ENCODE measurements at places on chromosomes 5 and 9.

DNA sequence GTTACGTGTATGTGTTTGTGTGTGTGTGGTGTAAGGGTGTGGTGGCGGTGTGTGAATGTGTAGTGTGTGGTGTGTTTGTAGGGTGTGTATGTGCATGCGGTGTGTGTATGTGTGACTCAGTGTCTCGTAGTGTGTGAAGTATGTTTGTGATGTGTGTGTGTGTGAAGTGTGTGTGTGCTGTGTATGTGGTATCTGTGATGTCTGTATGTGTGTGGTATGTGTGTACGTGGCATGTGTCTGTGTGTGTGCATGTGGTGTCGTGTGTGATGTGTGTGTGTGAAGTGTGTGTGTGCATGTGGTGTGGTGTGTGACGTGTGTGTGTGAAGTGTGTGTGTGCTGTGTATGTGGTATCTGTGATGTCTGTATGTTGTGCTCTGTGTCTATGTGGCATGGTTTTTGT is 339.4 kb downstream of the MTRR start:
- no peak for DNase-seq

- DNase-seq = no peak
These were observed 27.7 kb downstream of the PRDM6 start for GRCh38 chr5:123116757-123117156.

GRCh38 chr9:90325913-90326653 is 316.5 kb downstream of the DIRAS2 start:
- DNase-seq = no peak

GRCh38 chr5:176536132-176536901 is 885 bp downstream of the RNF44 start:
- DNase-seq = peak; percentile 80

- no peak for DNase-seq
These were observed 841.6 kb downstream of the MAT2B start for GRCh38 chr5:164346785-164347630.

DNA sequence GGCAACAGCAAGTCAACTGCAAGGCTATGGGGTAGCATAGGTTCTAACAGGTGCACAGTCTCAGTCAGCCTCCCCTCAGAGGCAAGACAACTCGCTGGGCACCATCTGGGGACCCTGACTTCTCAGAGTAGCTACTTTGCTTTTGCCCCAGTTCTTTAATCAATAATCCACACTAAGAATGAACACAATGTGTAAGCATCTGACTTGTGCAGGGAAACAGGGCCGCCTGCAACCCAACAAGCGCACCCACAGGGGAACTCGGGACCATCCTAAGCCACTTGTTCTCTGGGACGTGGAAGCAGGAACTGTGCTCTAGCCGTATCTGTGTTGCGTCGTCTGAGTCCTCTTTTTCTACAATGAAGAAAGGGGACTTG is 1.9 kb downstream of the MOB3B start:
- DNase-seq = no peak

GRCh38 chr9:72334658-72335337 is 30.2 kb downstream of the ZFAND5 start:
- DNase-seq = no peak

DNA sequence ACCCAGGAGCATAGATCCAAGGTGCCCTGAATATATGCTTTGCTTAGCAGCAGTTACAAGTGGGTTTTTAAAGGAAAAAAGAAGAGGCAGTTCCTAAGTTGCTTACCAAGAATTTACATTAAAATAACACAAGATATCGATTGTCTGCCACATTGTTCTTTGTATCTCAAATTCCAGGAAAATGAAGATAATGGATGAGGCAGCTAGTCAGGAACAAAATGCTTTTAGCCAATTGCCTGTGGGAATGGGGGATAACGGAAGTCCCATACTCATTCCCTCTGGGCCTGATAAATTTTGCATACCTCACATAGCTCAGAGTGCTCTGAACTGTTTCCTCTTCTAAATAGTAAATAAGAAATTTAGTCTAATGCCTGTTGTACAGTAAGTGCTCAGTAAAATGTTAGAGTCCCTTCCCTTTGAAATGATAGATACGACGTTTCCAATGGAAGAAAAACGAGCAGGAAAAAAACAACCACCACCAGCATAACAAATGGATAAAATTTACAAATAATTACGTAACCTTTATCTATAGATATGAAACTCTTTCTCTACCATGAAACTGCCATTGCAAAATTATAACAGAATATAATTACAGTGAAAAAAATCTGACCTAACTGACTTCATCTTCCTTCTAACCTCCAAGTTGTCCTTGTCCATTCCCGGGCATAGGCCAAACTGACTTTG is 35.5 kb upstream of the TENT2 start:
- no peak for DNase-seq

DNA sequence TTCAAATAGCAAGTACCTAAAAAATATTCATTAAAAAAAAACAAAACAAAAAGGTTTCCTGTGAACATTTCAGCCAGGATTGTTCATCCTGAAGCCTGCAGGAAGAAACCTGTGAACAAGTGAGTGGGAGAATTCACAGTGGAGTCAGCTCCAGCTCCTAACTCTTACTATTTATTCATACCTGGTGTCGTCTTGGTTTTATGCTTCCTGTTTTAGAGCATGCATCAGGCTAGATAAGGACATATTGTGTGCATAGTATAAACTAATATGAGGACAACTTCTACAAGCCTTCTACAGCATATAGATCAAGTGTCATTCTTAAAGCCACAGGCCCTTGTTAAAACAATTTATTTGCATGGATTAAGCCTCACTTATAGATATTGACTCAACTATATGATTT is 169.9 kb downstream of the EFNA5 start:
- DNase-seq = no peak

DNA sequence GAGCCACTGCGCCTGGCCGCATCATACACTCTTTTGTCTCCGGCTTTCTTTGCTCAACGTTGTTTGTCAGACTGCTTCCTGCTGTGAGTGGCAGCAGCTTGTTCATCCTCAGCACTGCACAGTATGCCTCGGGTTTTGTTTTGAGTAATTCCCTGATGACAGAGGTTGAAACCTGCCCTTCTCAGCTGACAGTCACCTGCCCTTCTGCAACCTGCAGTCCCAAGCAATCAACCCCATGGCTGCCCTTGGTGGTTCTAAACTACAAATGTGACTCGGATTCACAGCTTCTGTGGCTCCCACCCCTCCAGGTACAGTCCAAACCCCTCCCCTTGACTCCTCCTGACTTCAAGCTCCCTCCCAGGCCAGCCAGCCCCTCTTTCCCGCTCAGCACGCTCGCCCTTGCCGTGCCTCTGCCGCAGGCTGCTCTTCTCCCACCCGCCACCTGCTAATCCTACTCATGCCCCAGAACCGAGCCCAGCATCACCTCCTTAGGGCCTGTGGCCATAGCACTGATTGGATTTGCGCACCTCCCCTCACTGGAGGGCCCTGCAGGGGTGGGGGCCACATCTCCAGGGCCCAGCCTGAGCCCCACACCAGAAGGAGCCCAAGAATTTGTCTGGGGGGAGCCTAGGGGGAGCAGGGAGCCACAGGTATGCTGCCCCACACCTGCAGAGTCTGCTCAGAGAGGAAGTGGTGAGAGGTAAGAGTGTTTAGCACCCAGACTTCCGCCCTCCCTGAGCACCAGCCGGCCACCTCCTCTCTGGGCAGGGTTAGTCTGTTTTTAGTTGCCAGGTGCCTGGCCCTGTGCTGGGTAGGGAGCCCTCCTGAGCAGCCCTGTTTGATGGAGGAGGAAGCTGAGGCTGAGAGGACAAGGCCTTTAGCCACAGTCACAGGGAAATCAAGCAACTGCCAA is 10.1 kb downstream of the EEIG1 start:
- DNase-seq = peak; percentile 52

- no peak for DNase-seq
These were observed 140.0 kb downstream of the SYK start for GRCh38 chr9:90941661-90942060.

DNA sequence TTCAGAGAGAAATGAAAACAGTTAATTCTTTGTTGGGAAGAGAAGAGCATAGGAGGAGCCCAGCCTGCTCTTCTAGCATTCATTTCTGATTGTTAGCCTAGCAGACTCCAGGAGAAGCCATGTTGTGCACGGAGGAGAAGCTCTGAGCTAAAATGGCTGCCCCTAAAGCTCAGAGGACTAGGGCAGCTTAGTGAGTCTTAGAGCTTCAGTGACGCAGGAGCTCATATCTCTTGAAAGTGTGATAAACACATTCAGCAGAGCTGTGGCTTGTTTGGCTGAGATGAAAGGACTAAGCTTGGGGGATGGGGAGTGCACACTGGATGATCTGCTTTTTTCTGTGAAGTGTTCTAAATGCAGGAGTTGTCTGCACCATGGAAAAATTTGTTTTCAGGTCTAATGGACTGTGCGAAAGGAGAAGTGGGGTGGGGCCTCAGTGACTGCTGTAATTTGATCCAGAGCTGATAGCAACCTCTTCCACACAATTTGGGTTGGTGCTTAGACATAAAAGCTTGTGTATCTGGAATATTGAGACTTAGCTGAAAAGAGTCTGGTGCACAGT is 58.5 kb downstream of the ZNF462 start:
- no peak for DNase-seq

DNA sequence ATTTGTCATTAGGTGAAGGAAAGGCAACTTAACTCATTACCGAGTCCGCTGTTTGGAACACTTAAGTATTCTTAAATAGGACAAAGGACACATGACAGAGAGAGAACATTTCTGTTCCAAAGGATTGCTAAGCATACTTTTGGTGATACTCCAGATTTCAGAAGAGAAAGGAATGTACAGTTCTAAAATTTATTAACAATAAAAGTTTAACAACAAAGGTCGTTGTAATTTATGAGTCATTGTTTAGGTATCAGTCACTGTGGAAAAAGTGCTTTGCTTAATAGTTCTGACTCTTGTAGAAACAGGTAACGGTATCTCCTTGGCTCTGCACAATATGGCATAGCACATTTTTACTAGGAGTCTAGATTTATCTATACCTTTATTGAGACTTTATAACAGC is 36.3 kb upstream of the PAM start:
- DNase-seq = no peak

GRCh38 chr9:21753523-21753922 is 48.9 kb upstream of the MTAP start:
- no peak for DNase-seq

- no peak for DNase-seq
These were observed 49.1 kb downstream of the G3BP1 start for GRCh38 chr5:151820903-151821302.

GRCh38 chr5:11143456-11144267 is 382.6 kb upstream of the DAP start:
- no peak for DNase-seq

DNA sequence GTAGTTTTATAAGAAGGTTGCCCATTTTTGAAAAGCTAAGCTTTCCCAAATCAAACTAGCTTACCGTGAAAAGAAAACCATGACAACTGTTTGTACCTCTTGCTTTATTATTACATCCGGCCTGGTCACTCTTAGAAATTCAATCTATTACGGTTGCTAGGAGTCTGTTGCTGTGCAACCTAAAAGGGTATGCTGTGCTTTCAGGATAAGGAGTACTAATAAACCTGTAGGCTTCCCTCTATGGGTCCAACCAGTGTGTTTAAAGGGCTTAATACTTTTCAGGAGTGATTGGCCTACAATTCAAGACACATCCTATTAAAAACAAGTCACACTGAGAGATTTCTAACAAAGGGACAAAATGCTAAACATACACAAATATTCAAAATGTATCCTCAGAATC is 27.1 kb downstream of the RFX3 start:
- DNase-seq = no peak

- DNase-seq = no peak
These were observed 704 bp downstream of the SPARC start for GRCh38 chr5:151685749-151686673.

GRCh38 chr5:148909766-148910165 is 83.4 kb downstream of the ADRB2 start:
- DNase-seq = no peak

- no peak for DNase-seq
These were observed 1613.2 kb upstream of the ACO1 start for GRCh38 chr9:30771163-30771708.

DNA sequence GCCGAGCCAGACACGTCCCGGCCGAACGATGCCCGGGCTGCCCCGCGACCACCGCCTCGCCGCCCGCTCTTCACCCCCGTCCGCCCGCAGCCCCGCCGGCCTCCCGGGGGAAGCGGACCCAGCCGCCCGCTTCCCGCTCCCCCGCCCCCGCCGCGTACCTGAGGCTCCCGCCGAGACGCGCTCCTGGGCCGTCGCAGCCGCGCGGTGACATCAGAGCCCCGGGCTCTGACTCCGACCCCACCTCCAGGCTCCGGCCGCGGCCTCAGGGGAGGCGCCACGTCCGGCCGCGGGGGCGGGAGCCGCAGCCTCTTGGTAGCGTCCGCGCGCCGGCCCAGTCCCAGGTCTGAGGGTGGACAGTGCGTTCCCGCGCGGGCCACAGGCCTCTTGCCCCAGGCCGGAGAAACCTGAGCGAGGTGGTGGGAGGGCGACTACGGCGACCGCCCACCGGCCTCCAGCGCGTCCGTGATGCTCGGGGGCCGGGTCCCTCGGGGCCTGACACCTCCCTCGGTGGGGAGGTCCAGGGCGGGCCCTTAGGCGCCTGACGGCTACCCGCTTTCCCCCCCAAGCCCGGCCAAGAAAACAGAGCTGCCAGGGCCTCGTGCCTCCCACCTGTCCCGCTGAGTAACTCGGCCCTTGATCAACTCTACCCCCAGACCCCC is at the start of gene SHROOM1:
SHROOM1 (minus strand) TSS at position 212 of the 659 bp plus-strand sequence. CDS start 4,507 bp downstream, outside the sequence.
- DNase-seq = peak; percentile 25

DNA sequence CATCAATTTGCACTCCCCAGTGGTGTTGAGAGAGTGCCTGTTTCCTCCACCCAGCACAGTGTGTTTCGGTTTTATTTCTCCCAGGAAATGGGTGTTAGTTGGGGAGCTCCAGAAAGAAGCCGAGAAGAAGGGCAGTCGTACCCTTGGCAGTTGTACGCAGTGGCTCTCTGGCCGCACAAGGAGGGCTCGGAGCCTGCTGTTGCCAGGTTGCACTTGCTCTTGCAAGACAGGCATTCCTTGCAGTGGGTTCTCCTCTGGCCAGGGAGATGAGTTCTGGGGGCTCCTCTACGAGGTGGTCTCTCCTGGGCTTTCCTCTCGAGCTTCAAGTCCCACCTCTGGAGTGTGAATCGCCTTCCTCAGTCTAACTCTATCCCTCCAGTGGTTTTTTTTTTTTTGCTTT is 29.1 kb downstream of the QRFP start:
- DNase-seq = no peak

DNA sequence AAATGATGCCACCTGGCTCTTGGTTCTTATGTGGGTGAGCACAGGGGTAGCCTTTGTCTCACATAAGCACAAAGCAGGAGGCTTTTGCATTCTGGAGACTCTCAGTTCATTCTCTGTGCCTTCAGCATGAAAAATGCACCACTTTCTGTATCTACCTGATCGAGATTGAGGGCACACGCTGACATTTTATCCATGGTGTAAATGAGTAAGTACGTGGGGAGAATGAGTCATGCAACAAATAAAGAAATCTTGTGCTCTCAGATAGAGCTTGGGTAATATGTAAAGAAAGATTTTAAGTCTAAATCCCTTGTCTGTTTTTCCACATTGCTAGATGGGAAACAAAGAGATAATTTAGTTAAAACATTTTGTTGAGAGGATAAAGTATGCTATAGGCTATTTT is 607.2 kb upstream of the WWC1 start:
- DNase-seq = no peak

DNA sequence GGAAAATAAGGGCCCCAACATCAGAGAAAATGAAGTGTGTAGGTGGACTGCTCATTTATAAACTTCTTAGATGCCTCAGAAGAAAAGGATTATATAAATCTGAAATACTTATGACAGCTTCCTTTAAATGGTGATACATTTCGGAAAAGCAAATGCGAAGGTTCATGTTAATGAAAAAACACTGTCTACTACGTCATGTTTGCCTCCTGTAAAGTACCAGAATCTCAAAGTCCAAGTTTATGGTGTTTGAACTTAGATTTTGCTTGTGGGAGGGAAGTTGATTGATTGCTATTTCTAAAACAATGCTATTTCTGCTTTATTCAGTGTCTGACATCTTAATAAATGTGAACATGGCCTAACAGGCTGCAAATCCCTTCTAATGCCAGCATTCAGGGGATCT is 514.6 kb downstream of the ZNF608 start:
- no peak for DNase-seq
